Mesenteric fat pad (tissue), 1 donor: ENCODE measurements at places on chromosomes 11 and 22. TPM values are rescaled to one million over a fixed set of nuclear protein-coding genes. Genes with fewer than 3 reads are reported as not detected.
A peak's percentile ranks its signal among the peaks of the same experiment; 100 is the strongest.

DNA sequence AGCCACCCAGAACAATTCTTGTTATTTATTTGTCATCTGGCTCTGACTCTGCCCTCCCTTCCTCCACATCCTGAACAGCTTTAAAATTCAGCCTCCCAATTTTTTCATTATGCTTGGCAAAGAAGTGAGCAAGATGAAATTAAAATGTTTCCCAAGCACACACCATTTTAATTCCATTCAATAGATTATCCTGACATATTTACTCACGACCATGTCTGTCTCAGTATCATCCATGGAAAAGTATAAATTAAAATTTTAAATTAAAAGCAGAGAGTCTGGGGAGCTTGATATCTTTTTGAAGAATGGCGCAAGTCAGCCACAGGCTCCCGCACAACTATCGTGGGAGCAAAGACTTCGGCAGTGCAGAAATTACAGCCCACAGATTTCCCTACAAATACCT lies 862.4 kb downstream of the OPCML start:
- DNase-seq: no peak

Gene CDHR5
- 1.1 TPM for total RNA-seq

Gene ZNF214
- 0.96 TPM for total RNA-seq

DNA sequence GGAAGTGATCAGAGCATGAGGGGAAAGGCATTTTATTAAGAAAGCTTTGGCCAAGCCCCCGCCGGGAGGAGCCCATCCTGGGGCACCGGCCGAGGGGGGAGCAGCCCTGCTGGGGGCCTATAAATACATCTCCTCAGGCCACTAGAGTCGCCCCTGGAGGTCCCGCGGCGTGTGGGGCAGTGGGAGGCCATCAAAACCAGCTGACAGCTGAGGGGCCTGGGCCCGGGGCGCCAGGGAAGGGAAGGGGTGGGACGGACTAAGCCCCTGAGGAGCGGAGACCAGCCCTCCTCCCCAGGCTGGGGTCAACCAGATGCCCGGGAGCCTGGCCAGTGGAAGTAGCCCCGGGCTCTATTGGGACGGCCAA lies 13.1 kb downstream of the SCARF2 start:
- no peak for DNase-seq

- peak; percentile 57 for DNase-seq
These were observed 36.0 kb downstream of the MADD start for GRCh38 chr11:47305734-47306483.

Gene MPPED2
- 4.9 TPM for total RNA-seq

Gene PDE2A
- total RNA-seq: 125 TPM

DNA sequence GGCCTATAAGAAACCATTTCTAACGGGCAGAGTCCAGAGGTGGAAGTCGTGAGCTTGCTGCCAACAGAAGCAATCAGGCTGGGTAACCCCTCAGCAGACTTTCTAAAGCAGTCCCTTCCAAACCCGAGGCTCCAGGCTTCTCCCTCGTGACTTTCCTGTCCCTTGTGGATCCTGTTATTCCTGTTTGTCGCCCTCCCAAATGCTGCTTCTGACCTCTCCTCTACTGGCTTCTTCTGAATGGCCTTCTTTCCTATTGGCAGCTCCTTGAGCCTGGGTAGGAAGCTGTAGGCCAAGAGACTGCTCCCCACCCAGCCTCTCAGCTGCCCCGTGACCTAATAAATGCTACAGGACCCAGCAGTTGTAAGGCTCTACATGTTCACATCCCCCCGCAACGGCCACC lies 35.0 kb downstream of the MAFF start:
- no peak for DNase-seq

- DNase-seq: peak; percentile 94
These were observed 20.3 kb upstream of the WNT7B start for GRCh38 chr22:45997077-45997776.

GRCh38 chr11:119788911-119789560 lies 60.0 kb upstream of the NECTIN1 start:
- no peak for DNase-seq

DNA sequence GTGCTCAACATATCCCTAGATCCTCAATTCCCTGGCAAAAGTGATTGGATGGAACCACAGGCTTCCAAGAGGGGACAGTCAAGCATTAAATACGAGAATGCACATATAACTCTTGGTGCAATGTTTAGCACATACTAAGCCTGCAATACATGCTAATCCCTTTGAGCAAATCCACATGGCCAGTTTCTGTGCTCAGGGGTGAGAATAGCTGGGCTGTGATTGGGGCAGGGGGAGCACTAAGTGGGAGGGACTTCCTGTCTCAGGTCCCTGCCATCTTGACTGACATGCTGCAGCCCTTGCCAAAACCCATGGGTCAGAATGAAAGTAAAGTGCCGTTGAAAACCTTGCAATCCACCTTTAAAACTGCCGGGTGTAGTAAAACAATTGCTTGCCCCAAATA lies 2.7 kb upstream of the ADAMTS15 start:
- DNase-seq: no peak

DNA sequence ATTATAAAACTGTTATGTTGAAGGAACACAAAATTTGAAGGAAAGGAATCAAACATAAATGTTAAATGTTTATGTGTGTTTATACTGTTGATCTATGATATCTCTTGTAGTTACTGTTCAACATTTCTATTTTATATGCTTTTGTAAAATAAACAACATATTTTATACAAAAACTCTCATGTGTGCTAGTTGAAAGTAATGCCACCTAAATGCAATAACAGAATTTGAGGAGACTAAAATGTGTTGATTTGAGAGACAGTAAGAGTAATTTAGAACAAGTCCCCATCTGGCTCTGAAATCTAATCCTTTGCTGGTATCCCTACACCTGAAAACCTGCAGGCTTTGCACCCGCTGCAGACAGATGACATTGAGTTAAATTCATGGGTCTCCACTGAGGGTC lies 95.7 kb upstream of the TOP3B start:
- DNase-seq: no peak

DNA sequence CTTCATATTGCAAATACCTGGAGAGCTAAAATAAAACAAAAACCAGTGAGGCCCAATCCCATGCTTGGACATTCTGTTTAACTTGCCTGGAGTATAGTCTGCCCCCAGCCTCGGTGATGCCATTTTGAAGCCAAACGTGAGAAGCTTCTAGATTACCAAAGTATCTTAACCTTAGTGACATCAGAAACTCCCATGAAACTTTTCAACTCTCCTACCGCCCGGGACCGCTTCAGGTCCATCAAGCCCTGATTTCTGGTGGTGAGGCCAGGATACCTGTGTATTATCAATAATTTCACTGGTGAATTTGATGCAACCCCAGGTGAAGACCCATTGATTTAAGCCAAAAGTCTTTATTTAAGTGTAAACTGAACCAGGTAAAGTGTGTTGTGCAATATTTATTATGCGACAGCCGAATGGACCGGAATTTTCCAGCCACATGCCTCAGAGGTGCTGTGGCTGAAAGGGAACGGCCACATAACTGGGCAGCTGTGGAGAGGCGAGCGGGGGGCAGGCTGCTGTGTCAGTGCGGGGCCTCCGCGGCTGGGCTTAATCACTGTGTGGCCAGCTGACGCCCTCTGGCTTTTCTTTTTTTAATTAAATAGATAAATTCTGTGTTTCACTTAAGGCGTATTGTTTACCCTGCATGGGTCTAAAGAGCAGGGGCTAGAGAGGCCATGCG lies 385.5 kb upstream of the B3GAT1 start:
- DNase-seq: no peak

DNA sequence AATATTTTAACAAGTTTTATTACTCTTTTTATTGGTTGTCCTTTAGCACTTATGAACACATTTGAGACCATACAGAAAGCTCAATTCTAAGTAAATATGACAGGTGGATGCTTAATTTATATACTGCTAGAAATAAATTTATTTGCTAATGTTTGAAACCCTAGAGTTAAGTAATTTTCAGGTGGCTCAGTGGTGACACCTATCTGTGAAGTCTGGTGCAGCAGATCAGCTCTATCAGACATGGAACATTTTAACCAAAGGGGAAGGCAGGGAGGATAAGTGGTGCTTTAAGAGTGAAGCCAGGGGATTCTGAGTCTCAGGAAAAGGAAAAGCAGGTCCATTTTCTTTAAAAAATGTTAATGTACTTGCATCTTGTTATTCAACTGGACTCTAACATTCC lies 175.8 kb downstream of the DSCAML1 start:
- DNase-seq: no peak

- no peak for DNase-seq
These were observed 70.3 kb downstream of the TNRC6B start for GRCh38 chr22:40247976-40248375.

- DNase-seq: no peak
These were observed 29.4 kb downstream of the GUCD1 start for GRCh38 chr22:24525416-24526037.

- DNase-seq: no peak
These were observed 17.2 kb downstream of the TRIM66 start for GRCh38 chr11:8665222-8665621.

Gene GPHA2
- not detected for total RNA-seq

Gene SEPTIN5
- 7.0 TPM for total RNA-seq

- no peak for DNase-seq
These were observed 568 bp upstream of the BIK start for GRCh38 chr22:43109921-43110443.

DNA sequence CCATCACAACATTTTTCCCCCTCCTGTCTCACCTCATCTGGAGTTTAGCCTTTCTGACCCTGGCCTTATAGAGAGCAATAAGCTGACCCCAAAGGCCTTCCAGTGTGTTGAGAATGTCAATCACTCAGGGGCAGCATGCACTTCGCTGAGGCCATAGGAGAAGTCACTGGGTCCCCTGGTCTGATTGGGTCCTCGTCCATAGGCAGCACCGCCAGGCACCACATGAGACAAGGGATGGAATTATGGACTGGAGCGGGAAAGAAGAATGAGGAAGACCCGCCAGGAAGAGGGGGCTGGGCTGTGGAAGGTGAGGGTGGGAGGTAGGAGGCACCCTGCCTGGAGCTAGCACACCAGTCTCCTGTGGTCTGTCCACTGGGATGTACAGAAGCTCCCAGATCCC lies 72.9 kb downstream of the DSCAML1 start:
- DNase-seq: no peak

GRCh38 chr11:116148056-116148455 lies 624.7 kb downstream of the BUD13 start:
- no peak for DNase-seq

Gene TFIP11
- 30.5 TPM for total RNA-seq

DNA sequence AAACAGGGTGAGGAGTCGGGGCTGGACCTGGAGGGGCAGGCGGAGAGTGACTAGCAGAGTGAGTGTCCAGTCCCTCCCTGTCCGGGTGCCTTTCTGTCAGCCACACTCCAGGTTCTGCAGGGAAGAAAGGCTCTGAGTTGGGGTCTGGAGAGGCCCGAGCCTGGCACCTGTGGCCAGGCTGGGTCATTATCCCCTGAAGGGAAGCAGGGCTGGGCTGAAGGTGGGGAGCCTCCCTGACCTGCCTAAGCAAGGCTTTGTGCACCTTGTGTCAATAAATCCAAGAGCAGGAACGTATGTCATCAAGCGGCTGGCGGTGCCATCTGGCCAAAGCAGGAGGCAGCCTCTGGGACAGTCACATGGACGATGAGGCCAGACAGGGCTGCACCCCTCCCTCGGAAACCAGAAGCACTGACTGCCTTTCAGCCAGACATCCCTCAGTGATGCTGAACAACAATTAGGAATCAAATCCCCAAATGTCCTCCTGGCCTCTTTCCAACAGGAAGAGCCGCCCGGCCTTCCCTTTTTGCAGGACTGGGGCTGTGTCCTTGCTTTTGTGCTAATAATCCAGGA lies 73.9 kb upstream of the FGF3 start:
- no peak for DNase-seq

- no peak for DNase-seq
These were observed 67.8 kb downstream of the CTTN start for GRCh38 chr11:70466154-70466553.

DNA sequence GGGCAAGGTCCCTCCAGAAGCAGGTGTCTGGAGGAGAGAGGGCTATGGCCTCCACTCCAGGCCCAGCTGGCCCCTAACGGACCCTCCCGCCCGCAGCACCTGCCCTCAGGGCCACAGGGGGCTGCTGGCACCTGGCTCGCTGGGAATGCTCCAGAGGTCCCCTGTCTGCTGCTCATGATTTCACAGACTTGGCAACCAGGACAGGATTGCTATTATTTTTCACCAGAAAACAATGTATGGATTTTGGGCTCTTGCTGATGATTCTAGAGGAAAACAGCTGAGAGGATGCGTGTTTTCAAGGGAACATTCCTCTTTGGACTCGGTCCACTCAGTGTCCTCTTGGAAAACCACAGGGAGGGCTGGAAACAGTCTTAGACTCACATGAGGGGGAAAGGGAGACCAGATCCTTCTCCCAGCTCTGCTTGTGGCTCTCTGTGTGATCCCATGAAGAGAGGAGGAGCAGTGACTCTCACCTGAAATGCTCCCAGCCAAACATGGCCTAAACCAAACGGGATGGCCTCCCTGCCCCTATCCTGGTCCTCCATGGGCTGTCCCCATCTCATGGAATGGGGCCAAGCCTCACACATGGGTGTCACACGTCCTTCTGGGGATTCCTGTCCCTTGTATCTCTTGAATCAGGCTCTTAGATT lies 15.8 kb downstream of the MYEOV start:
- DNase-seq: peak; percentile 43

Gene OR4C6
- not detected for total RNA-seq

DNA sequence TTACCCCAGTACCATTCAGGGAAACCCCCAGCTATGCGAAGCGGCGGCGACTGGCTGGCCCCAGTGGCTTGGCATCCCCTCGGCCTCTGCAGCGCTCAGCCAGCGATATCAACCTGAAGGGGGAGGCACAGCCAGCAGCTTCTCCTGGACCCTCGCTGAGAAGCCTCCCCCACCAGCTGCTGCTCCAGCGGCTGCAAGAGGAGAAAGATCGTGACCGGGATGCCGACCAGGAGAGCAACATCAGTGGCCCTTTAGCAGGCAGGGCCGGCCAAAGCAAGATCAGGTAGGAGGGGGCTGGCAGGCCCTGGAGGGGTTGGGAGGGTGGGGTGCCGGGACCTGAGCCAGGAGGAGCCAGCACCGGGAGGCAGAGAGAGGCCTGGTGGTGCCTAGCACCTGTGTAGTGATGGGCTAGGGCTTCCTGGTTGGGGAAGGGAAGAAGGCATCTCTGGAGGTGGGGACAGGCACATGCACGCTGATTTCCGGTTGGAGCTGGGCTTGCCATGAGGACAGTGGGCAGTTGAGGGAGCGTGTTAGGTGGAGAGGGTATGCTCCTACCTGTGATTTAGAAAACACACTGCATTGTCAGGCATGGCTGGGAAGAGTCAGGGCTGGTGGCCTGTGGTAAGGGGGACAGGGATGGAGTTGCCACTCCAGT lies 22.3 kb downstream of the SHANK3 start:
- no peak for DNase-seq

Gene SIDT2
- 226 TPM for total RNA-seq

Gene BEST1
- total RNA-seq: 13.2 TPM

GRCh38 chr11:115334932-115335788 lies 169.1 kb downstream of the CADM1 start:
- no peak for DNase-seq

GRCh38 chr22:37032535-37033460 lies 13.3 kb downstream of the MPST start:
- DNase-seq: no peak

GRCh38 chr22:19840955-19841640 lies 13.6 kb downstream of the GNB1L start:
- DNase-seq: no peak

- no peak for DNase-seq
These were observed 181.8 kb upstream of the RAG2 start for GRCh38 chr11:36779791-36780190.
